ENCODE measurements at places on chromosomes 3 and 15. TPM values are rescaled to one million over a fixed set of nuclear protein-coding genes. Genes with fewer than 3 reads are reported as not detected.

The RBPMS2 gene
- total RNA-seq = 4.5 TPM

The FBXW12 gene
- total RNA-seq = not detected

The GTF2E1 gene
- 16.8 TPM for total RNA-seq

The TMIE gene
- total RNA-seq = 1.7 TPM

The FSIP1 gene
- total RNA-seq = 0.96 TPM

The PIAS1 gene
- total RNA-seq = 62.0 TPM

The CHST13 gene
- total RNA-seq = 0.64 TPM

DNA sequence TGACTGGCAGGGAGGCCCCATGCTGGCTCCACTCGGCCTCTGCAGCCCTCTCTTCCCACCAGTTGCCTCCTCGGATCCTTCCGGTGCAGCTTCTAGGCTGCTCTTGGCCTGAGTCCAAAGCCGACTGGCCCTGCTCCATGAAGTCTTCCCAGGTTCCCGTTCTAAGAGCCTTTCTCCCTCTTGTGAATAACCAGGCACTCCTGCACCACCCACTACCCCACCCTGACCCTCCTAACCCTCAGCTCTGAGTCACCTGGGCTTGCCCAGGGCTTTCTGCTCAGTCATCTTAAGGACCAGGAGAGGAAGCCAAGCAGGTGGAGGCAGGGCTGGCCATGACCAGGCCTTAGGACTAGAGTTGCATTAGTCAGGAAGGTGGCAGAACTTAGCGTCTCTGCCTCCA, 28.1 kb upstream of the CNBP start:
- no peak overlapping the region for H3K4me3 ChIP-seq
- peaks cover 12% of the 10 kb centered on the region for H3K4me1 ChIP-seq
- H3K36me3 ChIP-seq = no peaks in the 10 kb centered on the region
- peak overlapping the region; percentile 38 for H3K27ac ChIP-seq
- DNase-seq = peak; percentile 88

- no peak for DNase-seq
- no peaks in the 10 kb centered on the region for H3K4me1 ChIP-seq
- H3K27me3 ChIP-seq = no peaks in the 10 kb centered on the region
- peaks cover 14% of the 10 kb centered on the region for H3K36me3 ChIP-seq
- no peak overlapping the region for H3K27ac ChIP-seq
Measured at GRCh38 chr3:127604546-127605165, 6.4 kb downstream of the MCM2 start.

GRCh38 chr3:2516762-2517441, 418.2 kb downstream of the CNTN4 start:
- H3K27ac ChIP-seq = no peak overlapping the region
- H3K4me1 ChIP-seq = no peaks in the 10 kb centered on the region
- no peaks in the 10 kb centered on the region for H3K27me3 ChIP-seq
- no peak overlapping the region for H3K4me3 ChIP-seq
- no peaks in the 10 kb centered on the region for H3K36me3 ChIP-seq

DNA sequence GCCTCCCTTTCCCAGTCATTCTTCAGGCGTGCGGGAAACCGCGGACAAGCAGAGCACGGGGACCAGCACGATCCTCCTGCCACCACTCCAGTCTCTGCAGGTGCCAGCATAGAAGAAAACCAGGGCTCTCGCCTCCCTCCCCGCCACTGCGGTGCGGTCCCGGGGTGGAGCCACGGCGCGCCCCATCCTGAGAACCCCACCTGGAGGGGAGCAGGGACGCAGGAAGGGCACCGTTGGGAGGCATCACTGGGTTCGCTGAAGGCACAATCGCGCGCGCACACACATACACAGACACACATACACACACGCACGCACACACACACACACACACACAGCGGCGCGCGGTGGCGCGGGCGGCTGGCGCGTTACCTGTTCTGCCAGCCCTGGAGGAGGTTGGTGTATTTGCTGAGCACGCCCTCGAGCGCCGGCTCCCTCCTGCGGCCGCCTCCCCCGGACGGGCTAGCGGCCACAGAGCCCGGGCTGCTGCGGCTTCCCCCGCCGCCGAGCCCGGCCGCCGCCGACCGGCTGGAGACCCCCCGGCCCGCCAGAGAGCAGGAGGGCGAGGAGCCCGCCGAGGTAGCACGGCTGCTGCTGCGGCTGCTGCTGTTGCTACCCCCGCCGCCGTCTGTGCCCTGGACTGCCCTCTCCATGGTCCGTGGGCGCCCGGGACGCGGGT, 394 bp downstream of the OSBPL10 start:
- no peaks in the 10 kb centered on the region for H3K36me3 ChIP-seq
- H3K4me1 ChIP-seq = peaks cover 18% of the 10 kb centered on the region
- H3K27me3 ChIP-seq = no peaks in the 10 kb centered on the region

- H3K4me1 ChIP-seq = no peaks in the 10 kb centered on the region
- H3K27me3 ChIP-seq = no peaks in the 10 kb centered on the region
- no peak overlapping the region for H3K27ac ChIP-seq
- H3K36me3 ChIP-seq = no peaks in the 10 kb centered on the region
Measured at GRCh38 chr15:94910166-94910565, 678.8 kb downstream of the MCTP2 start.

GRCh38 chr15:87935583-87935982, 321.0 kb downstream of the NTRK3 start:
- H3K27ac ChIP-seq = no peak overlapping the region
- H3K27me3 ChIP-seq = no peaks in the 10 kb centered on the region
- H3K4me3 ChIP-seq = no peak overlapping the region
- DNase-seq = no peak
- H3K4me1 ChIP-seq = no peaks in the 10 kb centered on the region

GRCh38 chr3:169387751-169388696, 275.5 kb downstream of the MECOM start:
- H3K4me1 ChIP-seq = peaks cover 11% of the 10 kb centered on the region
- no peaks in the 10 kb centered on the region for H3K27me3 ChIP-seq
- peak overlapping the region; percentile 14 for H3K27ac ChIP-seq
- no peak for DNase-seq

- no peaks in the 10 kb centered on the region for H3K4me1 ChIP-seq
- H3K27me3 ChIP-seq = no peaks in the 10 kb centered on the region
- no peaks in the 10 kb centered on the region for H3K36me3 ChIP-seq
- no peak overlapping the region for H3K27ac ChIP-seq
Measured at GRCh38 chr3:66583424-66584040, 82.7 kb upstream of the LRIG1 start.

- no peak overlapping the region for H3K4me3 ChIP-seq
- peaks cover 71% of the 10 kb centered on the region for H3K4me1 ChIP-seq
- no peak for DNase-seq
- no peaks in the 10 kb centered on the region for H3K36me3 ChIP-seq
- peak overlapping the region; percentile 75 for H3K27ac ChIP-seq
Measured at GRCh38 chr15:90558171-90558573, 28.4 kb downstream of the CRTC3 start.

- H3K27me3 ChIP-seq = no peaks in the 10 kb centered on the region
- H3K4me1 ChIP-seq = no peaks in the 10 kb centered on the region
- H3K4me3 ChIP-seq = no peak overlapping the region
- no peak for DNase-seq
- no peak overlapping the region for H3K27ac ChIP-seq
Measured at GRCh38 chr3:106241593-106241992, 372.8 kb upstream of the CBLB start.

DNA sequence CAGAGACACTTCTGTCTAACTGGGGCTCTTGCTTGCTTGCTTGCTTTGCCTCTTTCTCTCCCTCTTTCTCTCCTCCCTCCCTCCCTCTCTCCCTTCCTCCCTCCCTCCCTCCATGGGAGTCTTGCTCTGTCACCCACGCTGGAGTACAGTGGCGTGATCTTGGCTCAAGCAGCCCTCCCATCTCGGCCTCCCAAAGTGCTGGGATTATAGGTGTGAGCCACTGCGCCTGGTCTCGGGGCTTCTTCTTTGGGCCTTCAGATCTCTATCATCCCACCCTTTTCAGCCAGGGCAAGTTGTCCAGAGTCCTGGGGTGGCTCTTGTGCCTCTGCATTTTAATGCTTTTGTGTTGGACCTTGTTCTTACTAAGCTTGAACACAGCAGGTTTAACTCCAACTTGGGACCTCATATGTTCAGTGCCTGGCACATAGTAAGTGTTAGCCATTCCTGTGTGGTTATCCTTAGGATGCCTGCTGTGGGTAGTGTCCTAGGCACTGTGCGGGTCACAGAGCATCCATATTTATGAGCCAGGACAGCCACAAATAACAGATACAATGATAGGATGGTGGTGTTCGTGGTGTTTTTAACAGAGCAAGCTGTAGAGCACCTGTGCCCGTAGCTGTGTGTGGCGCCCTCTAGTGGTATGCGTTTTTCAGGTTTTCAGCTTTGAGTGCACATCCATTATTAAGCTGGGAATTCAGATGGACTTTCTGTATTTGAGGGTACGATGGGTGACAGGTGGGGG, 75.1 kb downstream of the CCK start:
- no peak overlapping the region for H3K27ac ChIP-seq
- H3K27me3 ChIP-seq = no peaks in the 10 kb centered on the region
- H3K4me3 ChIP-seq = no peak overlapping the region
- H3K36me3 ChIP-seq = peaks cover 47% of the 10 kb centered on the region
- DNase-seq = no peak

GRCh38 chr3:191696348-191696747, 235.4 kb downstream of the PYDC2 start:
- H3K27me3 ChIP-seq = no peaks in the 10 kb centered on the region
- no peaks in the 10 kb centered on the region for H3K4me1 ChIP-seq
- no peak overlapping the region for H3K27ac ChIP-seq
- H3K36me3 ChIP-seq = no peaks in the 10 kb centered on the region

- peaks cover 51% of the 10 kb centered on the region for H3K4me1 ChIP-seq
- H3K4me3 ChIP-seq = no peak overlapping the region
- no peaks in the 10 kb centered on the region for H3K27me3 ChIP-seq
- H3K27ac ChIP-seq = no peak overlapping the region
- DNase-seq = no peak
- H3K36me3 ChIP-seq = peaks cover 9% of the 10 kb centered on the region
Measured at GRCh38 chr3:42605546-42606173, 5.2 kb downstream of the NKTR start.

DNA sequence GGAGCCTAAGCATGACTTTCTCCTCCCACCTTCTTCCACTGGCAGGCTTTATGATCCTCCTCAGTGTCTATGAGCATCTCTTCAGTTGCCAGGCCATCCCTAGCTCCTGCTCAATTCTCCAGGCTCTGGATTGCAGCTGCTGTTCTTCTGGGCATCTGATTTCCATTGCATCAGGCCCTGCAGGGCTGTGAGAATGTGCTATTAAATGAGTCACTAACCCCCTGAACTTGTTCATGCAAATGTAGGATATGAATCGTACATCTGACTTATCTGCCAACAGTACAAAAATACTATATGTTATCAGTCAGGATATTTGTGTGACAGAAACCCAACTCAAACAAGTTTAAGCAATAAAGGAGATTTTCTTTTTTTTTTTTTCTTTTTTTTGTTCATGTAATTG, 11.9 kb downstream of the GPR176 start:
- no peak overlapping the region for H3K4me3 ChIP-seq
- H3K27ac ChIP-seq = no peak overlapping the region
- no peak for DNase-seq
- H3K4me1 ChIP-seq = no peaks in the 10 kb centered on the region

- H3K27ac ChIP-seq = no peak overlapping the region
- no peak for DNase-seq
- no peaks in the 10 kb centered on the region for H3K36me3 ChIP-seq
Measured at GRCh38 chr3:120052677-120053076, 41.6 kb downstream of the GSK3B start.

DNA sequence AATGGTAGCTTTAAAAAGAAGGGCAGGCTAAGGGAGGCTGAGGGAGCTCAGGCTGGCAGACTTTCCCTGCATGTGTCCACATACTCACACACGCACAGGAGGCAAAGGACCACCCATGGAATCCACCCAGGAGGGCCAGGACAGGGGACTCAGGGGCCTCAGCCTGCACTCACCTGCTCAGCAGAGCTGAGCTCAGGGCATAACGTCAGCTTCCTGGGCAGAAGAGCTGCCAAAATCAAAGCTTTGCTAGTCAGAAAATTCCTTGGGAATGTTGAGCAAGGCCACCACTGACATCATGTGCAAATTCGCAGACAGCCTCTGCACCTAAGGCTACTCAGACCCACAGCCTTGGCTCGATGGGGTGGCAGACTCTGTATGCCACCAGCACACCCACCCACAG, 16.4 kb upstream of the ALAS1 start:
- no peak overlapping the region for H3K27ac ChIP-seq
- H3K4me1 ChIP-seq = no peaks in the 10 kb centered on the region
- peak; percentile 57 for DNase-seq
- no peaks in the 10 kb centered on the region for H3K36me3 ChIP-seq

GRCh38 chr3:120645083-120645845, 36.8 kb downstream of the HGD start:
- no peak overlapping the region for H3K27ac ChIP-seq
- H3K4me1 ChIP-seq = no peaks in the 10 kb centered on the region
- no peaks in the 10 kb centered on the region for H3K36me3 ChIP-seq

DNA sequence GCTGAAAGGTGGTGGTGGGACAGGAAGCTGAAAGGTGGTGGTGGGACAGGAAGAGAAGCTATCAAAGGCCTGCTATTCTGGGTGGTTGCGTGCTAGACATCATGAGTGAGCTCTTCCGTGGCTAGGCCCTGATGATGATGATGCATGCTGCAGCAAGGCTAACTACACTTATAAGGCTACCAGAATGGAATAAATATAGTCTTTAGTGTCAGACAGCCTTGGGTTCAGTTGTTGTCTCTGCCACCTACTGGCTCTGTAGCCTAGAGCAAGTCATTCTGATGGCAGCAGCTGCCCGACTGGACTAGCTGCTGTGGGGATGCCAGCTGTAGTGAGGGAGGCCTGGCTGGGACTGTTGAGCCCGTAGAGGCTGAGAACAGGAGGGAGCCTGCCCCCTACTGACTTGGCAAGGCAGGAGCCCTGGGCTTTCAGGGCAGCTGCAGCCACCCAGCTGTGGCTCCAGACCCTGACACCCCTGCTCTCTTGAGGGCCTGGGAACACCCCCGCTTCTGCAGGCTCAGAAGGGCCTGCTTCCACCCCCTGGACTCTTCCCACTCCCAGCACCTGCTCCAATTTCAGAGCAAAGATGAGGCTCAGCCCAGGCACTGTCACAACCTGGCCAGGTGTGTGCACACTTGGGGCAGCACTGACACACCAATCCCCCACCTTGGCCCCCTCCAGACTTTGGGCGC, 21.4 kb upstream of the ZBED2 start:
- H3K4me3 ChIP-seq = no peak overlapping the region
- no peaks in the 10 kb centered on the region for H3K27me3 ChIP-seq
- no peaks in the 10 kb centered on the region for H3K36me3 ChIP-seq
- no peak for DNase-seq

DNA sequence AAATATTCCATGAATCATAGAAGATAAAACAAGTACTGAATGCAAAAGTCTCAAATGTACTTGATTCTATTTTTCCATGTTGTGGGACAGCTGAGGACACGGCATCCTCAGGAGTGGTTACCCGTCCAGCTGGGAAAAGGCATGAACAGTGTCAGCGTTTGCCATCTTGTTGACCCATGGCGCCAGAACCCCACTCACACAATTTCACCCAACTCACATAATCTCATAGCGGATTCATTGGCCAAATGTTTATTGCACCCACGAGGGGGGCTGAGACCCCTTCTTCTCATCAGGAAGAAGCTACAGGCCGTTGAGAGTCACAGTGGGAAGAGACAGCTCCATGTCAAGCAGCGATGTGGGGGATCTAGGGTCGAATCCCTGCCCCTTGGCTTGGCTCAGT, 72.9 kb downstream of the OCA2 start:
- no peaks in the 10 kb centered on the region for H3K4me1 ChIP-seq
- no peaks in the 10 kb centered on the region for H3K27me3 ChIP-seq
- H3K36me3 ChIP-seq = no peaks in the 10 kb centered on the region
- H3K4me3 ChIP-seq = no peak overlapping the region
- no peak for DNase-seq
